Fibroblast of mammary gland (primary cell): ENCODE measurements at places on chromosomes 2 and 18.

DNA sequence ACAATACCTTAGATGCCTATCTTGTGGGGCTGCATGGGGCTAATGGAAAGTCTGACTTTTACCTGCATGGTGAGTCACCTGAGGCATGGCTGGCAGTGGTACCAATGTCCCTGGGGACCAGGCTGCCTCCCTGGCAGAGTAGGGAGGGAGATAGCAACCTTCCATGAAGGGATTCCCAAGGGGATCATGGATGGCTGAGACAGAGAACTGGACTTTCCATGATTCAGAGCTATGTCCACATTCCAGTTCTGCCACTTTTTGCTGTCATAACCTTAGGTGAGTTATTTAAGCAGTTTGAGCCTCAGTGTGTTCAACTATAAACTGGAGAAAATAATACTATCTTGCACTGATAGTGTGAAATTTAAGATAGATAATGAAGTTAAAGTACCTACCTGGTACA is 178.6 kb downstream of the SETBP1 start:
- DNase-seq = peak; percentile 14

- DNase-seq = peak; percentile 71
Observed at GRCh38 chr2:215371915-215372897, 60.3 kb downstream of the ATIC start.

DNA sequence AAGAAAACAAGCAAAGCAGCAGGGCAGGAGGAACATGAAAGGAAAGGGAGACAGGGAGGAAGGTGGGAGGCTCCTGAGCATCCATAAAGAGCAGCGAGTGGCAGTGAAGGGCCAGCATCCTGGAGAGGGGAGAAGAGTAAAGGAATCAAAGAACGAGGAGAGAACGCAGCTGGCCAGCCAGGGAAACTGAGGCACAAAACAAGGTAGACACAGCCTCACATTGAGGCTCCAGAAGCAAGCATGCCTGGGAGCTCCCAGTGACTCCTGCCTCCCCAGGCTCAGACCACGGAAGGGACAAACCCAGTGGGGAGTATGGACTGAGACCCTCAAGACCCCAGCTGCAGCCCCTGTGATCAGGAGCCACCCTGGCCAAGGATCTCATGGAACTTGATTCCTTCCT is 14.0 kb upstream of the TNS1 start:
- no peak for DNase-seq

GRCh38 chr2:53751728-53752127 is 15.9 kb upstream of the CHAC2 start:
- DNase-seq = peak; percentile 68

DNA sequence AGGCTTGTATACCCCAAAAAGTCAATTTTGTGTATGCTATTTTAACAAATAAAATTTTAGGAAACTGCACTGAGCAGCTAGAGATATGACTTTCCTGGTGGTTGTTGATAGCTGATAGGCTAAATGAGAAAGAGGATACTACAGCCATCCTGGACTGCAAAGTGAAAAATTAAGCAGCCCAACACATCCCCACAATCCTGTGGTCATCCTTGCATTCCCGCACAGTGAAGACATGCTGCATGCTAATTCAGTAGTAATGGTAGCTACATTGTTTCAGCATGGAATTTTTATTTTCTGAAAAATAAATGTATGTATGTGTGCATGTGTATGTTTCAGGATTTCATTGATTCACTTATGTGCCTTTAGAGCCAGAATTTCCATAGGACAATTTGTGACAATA is 124.2 kb upstream of the CCDC68 start:
- peak; percentile 8 for DNase-seq

GRCh38 chr2:26462511-26463243 is 15.2 kb downstream of the OTOF start:
- DNase-seq = peak; percentile 96

GRCh38 chr2:29509397-29509796 is 394.2 kb downstream of the CLIP4 start:
- peak; percentile 40 for DNase-seq

DNA sequence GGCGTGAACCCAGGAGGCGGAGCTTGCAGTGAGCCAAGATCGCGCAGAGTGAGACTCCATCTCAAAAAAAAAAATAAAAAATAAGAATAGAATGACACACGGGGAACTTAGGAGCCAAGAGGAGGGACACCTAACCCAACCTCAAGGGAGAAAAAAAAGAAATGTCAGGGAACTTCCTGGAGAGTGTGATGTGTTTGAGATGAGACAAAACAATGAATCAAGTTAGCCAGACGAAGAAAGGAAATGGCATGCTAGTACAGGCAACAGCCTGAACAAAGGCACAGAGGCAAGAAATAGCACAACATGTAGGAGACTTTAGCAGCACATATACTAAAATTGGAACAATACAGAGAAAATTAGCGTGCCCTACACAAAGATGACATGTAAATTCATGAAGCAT is 36.7 kb upstream of the PAPOLG start:
- no peak for DNase-seq

GRCh38 chr2:62423883-62424458 is 82.0 kb downstream of the TMEM17 start:
- no peak for DNase-seq

DNA sequence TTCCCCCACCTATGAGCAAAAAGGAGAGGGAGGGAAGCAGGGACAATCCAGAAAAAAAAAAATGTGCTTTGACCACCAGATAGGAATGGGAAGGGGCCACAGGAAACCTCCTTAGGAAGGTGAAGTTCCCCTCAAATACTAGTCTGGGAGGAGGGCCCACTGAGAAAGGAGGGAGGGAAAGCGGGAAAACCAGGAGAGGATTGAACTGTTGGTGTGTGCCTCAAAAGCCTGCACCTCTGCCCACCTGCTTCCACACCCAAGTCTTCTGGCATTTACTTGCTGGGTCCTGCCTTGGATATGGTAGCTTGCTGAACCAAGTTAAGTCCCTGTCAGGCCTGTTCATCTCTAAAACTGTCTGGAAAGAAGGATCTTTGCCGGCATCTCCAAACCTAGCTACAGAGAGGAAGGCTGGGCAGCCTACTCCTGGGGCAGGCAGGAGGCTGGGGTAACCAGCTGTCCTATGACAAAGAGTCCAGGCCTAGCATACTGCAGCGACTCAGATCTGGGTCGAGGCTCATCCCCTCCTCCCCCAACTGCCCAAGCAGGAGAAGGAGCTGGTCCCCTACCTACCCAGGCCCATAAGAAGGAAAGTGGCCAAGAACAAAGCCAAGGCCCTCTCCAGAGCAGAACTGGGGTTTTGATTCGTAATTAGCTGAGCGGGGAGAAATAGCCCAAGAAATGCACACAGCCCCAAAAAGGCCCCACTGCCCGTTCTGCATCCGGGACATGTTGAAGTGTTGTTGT is 3.0 kb downstream of the EN1 start:
- peak; percentile 62 for DNase-seq

- peak; percentile 15 for DNase-seq
Observed at GRCh38 chr2:149040451-149040850, 2.0 kb downstream of the LYPD6B start.

- DNase-seq = no peak
Observed at GRCh38 chr18:38868757-38869156, 1303.2 kb upstream of the CELF4 start.

GRCh38 chr2:105748566-105748965 is 3.9 kb downstream of the NCK2 start:
- no peak for DNase-seq

DNA sequence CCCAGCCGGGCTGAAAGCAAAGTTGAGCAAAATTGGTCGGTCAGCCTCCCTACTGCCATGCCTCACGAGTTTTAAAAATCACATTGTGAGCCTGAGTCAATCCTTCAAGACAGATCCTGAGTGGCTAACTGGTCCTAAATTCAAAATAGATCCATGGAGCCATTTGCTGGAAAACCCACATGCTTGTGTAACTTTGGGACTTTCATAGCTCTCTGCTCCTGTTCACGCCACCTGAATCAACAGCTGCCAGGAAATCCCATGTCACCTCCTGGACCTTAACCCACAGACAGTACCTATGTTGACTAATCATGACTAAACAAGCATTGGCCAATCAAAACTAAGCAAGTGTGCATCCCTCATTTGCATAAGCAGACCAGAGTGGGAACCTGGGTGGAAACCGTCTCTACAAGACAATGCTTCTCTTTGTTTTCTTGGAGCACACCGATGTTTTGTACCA is 42.8 kb upstream of the LDLRAD4 start:
- DNase-seq = peak; percentile 2

- no peak for DNase-seq
Observed at GRCh38 chr18:4203568-4204437, 251.3 kb downstream of the DLGAP1 start.

GRCh38 chr2:231707625-231707926 is 749 bp upstream of the PTMA start:
- peak; percentile 43 for DNase-seq

DNA sequence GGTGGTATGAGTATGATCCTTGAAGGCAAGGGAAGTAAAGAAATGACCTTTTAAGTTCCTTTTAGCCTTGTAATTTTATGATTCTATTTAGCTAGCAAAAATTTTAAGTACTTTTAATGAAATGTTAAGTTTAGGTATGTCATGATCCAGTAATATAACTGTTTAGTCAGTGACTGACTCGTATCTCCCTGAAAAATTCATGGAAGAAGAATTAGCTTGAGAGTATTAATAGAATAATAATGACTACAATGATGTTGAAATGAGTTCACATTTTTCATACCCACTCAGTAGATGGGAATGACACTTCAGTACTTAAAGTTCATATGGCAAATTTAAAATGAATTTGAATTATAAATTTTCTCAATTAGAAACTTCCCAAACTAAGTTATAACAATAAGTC is 14.6 kb downstream of the RAB3GAP1 start:
- peak; percentile 28 for DNase-seq

DNA sequence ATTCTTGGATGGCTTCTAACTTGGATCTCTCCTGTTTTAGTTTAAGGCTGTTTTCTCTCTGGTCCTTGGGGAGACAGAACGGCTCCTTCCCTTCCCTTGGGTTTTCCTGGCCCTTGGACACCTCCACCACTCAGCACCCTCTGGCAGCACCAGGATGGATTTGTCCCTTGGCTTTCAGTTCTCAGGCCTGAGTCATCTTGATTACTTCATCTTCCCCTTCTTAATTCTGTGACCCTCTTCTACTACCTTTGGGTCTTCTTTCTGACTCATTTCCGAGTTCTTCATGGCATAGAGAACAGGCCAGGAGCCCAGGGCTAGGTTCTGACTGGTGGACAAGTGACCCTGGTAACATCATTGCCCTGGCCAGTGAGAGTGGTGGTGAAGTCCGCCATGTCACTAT is 14.9 kb downstream of the IGFBP2 start:
- DNase-seq = peak; percentile 91

DNA sequence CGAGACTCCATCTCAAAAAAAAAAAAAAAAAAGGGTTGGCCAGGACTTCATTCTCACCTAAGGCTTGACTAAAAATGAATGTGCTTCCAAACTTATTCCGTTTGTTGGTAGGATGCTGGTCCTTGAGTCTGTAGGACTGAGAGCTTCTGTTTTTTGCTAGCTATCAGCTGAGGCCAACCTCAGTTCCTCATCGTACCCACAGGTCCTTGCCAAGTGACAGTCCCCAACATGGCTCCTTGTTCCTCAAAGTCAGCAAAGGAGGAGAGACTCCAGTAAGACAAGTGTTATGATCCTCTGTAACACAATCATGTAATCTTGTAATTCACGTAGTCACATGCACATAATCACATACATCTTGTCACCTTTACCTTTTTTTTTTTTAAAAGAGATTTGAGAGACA is 37.0 kb downstream of the HAUS1 start:
- DNase-seq = no peak

DNA sequence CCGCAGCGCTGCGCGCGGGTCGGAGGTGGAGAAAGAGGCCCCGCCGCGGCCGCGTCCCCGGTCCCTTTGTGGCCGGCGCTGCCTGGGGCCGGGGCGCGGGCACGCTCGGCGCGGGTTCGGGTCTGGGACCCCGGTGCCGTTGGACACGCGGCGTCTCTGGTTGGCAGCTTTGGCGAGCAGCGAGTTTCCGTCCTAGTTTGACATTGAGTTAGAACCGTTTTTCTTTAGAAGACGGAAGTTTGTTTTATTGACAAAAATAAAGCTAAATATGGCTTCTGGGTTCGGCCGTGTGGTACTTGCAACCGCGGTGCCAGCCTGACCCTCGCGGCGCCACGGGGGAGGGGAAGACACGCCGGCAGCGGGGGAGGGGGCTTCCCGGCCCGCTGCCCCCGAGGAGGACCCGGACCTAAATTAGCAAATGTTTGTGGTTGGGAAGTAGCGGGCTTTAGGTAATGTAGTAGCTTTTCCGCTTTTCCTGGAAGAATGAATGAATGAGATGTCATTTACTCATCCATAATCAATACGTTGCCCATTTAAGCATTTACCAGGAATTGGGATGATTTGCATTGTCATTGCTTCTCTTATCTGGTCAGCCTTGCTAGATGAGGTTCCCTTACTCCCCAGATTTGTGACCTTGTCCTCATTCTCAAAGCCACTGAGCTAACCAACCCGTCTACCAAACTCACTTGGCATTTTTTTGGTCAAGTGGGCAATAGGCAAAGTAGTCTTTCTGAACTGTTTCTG is 530 bp downstream of the GALNT1 start:
- DNase-seq = no peak

- DNase-seq = no peak
Observed at GRCh38 chr2:12855508-12855907, 138.8 kb downstream of the TRIB2 start.
